ENCODE measurements at places on chromosomes 16 and 17.
A peak's percentile ranks its signal among the peaks of the same experiment; 100 is the strongest.

DNA sequence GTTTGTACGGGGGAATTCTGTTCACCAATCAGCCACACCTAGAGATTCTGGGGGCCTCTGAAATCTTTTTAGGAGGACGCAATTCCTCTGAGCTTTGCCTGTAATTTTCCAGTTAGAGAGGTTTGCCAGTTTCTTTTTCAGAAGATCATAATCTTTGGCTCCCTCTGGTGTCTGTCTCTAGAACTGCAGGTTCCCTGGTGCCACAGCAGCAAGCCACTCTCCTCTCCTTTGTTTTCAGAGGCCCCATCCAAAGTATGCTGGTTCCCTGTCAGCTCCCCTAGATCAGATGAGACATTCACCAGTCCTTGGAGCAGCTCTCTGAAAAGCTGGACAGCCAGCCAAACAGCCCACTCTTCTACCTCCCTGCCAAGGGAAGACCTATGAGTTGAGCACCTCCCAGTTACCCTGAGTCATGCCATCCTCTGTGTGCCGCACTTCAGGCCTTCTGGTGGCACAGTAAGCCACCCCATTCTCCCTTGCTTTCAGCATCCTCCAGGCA lies 36.1 kb downstream of the RNF112 start:
- peak; percentile 67 for DNase-seq

GRCh38 chr16:50038756-50039529 lies 13.9 kb downstream of the CNEP1R1 start:
- DNase-seq = no peak

DNA sequence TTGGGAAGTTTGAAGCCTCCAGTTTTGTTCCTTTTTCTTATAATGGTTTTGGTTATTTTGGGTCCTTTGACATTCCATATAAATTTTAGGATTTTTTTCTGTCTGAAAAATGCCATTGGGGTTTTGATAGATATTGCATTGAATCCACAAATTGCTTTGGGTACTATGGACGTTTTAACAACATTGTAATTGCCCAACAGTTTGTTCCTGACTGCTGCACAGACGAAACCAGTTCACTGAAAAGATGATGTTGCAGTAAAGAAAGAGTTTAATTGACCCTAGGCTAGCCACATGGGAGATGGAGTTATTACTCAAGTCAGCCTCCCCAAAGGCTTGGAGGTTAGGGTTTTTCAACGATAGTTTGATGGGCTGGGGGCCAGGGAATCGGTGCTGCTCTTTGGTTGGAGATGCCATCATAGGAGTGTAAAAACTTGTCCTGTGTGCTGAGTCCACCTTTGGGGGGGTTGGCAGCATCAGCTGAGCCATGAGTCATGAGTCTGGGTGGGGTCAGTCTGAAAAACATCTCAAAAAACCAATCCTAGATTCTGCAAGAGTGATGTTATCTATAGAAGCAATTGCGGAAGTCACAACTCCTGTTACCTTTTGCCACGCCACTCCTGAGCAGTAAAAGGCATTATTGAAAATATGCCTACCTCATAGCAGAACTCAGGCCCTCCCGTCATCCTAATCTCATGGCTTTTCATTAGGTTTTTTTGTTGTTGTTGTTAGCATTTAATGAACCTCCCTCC lies 2.7 kb upstream of the PRSS41 start:
- no peak for DNase-seq

GRCh38 chr17:21039839-21040575 lies 2.8 kb downstream of the USP22 start:
- DNase-seq = peak; percentile 55

- DNase-seq = peak; percentile 84
Measured at GRCh38 chr17:79009397-79010303, at the start of gene CANT1. TSS of gene CANT1 (minus strand) at chr17:79009764. CDS start at chr17:78997622, 12,142 bp downstream.

DNA sequence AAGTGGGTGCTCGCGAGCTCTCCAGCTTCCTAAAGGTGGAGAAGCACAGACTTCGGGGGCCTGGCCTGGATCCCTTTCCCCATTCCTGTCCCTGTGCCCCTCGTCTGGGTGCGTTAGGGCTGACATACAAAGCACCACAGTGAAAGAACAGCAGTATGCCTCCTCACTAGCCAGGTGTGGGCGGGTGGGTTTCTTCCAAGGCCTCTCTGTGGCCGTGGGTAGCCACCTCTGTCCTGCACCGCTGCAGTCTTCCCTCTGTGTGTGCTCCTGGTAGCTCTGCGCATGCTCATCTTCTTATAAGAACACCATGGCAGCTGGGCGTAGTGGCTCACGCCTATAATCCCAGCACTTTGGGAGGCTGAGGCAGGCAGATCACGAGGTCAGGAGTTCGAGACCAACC lies 1.9 kb upstream of the STH start:
- DNase-seq = no peak

GRCh38 chr17:47952171-47953021 lies 5.3 kb downstream of the PRR15L start:
- no peak for DNase-seq

DNA sequence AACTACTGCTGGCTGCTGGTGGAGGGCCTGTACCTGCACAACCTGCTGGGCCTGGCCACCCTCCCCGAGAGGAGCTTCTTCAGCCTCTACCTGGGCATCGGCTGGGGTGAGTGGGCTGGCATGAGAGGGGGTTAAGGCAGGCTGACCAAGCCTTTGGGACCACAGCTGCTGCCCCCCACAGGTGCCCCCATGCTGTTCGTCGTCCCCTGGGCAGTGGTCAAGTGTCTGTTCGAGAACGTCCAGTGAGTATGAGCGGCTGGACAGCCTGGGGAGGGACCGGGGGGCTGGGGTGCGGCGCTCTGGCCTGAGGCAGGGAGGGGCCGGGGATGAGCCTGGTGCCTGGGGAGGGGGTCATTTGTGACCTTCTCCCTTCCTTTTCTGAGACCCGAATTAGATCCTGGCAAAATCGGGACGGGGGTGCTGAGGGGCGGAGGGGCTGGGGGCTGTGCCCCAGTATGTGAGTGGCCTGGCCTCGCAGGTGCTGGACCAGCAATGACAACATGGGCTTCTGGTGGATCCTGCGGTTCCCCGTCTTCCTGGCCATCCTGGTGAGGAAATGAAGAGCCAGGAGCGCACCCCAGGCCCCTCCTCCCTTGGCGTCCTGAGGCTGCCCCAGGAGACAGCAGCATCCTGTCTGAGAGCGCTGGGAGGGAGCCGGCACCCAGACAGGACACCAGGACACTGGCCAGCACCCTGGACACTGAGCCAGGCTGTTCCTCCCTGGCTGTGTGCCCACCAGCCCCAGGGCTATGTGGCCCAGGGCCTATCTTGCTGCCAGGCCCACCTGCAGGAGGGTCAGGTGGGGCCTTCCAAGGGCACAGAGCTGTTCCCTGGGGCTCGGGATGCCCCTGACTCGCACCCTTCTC lies 8.0 kb downstream of the GCGR start:
- no peak for DNase-seq

GRCh38 chr16:55809386-55809785 lies 23.5 kb downstream of the CES1 start:
- DNase-seq = no peak

GRCh38 chr16:69741951-69742904 lies 12.5 kb downstream of the NOB1 start:
- DNase-seq = no peak

GRCh38 chr16:86609661-86610060 lies 31.3 kb downstream of the FOXL1 start:
- DNase-seq = no peak

DNA sequence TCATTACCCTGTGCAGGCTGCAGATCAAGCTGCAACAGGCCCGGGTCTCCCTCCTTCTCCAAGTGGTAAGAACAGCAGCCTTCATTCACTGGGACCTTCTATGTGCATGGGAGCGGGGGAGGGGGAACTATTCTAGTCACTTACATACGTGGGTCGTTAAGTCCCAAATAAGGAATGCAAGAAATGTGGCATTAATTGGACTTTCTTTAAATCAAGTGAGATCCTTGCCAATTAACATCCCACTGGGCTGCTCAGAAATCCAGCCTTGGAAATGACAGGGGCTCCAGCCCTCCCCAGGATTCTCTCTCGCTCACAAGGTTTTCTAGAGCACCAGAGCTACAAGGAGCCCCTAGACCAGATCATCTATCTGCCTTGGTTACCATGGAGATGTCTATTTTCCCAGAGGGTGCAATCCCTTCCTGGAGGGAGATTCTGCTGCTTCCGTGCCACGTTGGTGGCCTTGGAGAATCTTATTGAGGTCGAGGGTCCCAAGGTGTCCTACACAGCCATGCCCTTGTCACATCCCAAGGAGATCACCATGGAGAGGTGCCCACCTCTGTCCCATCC lies 5.2 kb upstream of the EIF1 start:
- no peak for DNase-seq

- peak; percentile 31 for DNase-seq
Measured at GRCh38 chr16:57994778-57995177, 5.7 kb downstream of the ZNF319 start.

- DNase-seq = no peak
Measured at GRCh38 chr17:73879987-73880386, 235.7 kb upstream of the SDK2 start.

GRCh38 chr16:69108064-69108904 lies 2.8 kb downstream of the HAS3 start:
- no peak for DNase-seq

- DNase-seq = no peak
Measured at GRCh38 chr17:76174037-76174436, 33.0 kb upstream of the FOXJ1 start.

DNA sequence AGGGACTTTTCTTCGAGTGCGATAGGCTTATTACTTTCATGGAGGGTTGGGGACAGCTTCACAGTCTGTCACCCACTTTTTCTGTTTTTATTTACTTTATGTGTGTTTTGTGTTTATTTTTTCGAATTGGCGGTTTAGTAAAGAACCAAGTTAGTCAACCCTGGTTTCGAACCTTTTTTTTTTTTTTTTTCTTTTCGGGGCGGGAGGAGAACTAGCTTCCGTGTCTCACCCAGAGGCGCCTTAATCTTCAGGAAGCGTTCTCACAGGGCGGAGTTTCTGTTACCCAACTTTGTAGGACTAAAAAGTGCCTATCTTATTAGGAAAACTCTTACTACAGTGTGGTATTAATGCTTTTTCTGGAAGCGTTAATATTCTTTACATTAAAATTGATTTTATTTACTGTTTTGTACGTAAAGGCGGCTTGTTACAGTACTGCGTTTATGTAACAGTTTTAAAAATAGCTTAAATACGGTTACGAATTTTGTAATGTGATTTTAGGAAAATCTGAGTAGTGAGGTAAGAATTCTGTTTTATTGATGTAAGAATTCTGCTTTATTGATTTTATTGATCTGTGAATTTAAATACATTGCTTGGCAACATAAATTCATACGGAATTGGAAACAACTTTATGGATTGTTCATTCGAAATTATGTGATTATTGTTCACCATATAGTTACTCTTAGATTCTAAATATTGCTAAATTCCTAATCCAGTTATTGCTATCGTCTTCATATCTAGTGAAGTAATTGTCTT lies 885 bp downstream of the ZNF207 start:
- peak; percentile 78 for DNase-seq

- DNase-seq = peak; percentile 74
Measured at GRCh38 chr17:13410874-13411273, 190.9 kb downstream of the HS3ST3A1 start.

Measured in AG10803 (cell line).